IMR-90 (cell line): ENCODE measurements at places on chromosomes 12 and 14.

DNA sequence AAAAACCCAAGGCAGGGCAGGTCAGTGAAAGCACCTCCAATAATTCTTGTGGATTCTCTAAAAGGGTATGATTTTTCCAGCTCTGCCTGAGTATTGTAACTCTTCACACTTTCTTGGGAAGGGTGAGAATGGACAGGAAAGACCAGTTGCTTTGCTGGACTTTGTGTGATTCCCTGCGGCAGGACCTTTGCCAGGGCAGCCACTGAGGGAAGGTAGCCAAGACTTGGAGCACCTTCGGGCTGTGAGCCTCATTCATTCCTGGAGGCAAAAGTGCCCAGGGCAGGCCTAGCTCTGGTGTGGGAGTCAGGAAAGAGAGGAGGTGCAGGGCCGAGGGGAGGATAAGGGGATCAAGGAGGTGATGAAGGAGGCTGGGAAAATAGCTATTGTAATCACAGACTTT, 80.2 kb downstream of the VCPKMT start:
- no peak for DNase-seq
- no peak overlapping the region for H3K27ac ChIP-seq
- no peaks in the 10 kb centered on the region for H3K27me3 ChIP-seq

DNA sequence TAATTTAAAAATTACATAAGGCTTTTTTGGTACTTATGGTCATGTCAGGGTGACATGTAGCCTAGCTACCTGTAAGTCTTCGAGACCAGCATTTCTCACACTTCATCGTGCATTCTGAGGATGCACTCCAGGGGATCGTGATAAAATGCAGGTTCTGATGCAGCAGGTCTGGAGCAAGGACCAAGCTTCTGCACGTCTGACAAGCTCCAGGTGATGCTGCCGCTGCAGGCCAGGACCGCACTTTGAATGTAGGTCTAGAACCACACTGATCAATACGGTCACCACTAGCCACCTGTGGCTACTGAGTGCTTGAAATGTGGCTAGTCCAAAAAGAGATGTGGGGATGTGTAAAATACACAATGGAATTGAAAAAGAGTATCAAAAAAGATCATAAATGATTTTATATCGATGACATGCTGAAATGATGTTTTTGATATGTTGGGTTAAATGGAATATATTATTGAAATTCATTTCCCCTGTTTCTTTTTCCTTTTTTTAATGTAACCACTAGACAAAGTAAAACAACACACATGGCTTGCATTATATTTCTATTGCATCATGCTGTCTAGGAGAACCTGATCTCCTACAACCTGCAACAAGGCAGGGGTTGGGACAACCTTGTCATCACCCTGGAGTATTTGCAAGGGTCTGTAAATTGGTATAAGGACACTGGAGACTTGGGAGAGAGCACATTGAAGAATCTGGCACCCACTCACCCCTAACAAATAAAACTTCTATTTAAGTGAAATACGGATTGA, 142.4 kb downstream of the DPF3 start:
- peaks cover 7% of the 10 kb centered on the region for H3K4me1 ChIP-seq
- H3K4me3 ChIP-seq = no peak overlapping the region
- H3K36me3 ChIP-seq = peaks cover 3% of the 10 kb centered on the region; the same call in 1 of the 2 replicates

GRCh38 chr14:22978981-22979671, 3.2 kb downstream of the AJUBA start:
- H3K27me3 ChIP-seq = no peaks in the 10 kb centered on the region
- no peak for DNase-seq
- H3K27ac ChIP-seq = peak overlapping the region; percentile 81
- H3K4me1 ChIP-seq = peaks cover 41% of the 10 kb centered on the region

DNA sequence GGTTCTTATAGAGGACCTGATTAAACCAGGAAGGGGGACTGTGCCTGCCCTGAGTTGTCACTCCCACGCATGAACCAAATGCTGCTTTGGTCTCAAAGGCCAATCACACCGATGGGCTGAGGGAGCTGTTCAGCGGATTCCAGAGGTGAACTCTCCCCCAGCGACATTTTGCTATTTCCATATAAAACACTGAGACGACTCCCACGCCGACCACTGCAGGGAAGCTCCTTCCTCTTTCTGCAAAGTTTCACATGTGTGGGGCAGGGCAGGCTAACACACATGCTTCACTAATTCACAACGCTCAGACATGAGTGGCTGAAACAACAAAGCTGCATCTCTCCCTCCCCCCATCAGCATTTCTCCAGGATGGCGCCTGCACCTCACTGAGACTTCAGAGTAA, 37.8 kb upstream of the TMEM132D start:
- no peaks in the 10 kb centered on the region for H3K27me3 ChIP-seq
- H3K36me3 ChIP-seq = no peaks in the 10 kb centered on the region
- DNase-seq = no peak

DNA sequence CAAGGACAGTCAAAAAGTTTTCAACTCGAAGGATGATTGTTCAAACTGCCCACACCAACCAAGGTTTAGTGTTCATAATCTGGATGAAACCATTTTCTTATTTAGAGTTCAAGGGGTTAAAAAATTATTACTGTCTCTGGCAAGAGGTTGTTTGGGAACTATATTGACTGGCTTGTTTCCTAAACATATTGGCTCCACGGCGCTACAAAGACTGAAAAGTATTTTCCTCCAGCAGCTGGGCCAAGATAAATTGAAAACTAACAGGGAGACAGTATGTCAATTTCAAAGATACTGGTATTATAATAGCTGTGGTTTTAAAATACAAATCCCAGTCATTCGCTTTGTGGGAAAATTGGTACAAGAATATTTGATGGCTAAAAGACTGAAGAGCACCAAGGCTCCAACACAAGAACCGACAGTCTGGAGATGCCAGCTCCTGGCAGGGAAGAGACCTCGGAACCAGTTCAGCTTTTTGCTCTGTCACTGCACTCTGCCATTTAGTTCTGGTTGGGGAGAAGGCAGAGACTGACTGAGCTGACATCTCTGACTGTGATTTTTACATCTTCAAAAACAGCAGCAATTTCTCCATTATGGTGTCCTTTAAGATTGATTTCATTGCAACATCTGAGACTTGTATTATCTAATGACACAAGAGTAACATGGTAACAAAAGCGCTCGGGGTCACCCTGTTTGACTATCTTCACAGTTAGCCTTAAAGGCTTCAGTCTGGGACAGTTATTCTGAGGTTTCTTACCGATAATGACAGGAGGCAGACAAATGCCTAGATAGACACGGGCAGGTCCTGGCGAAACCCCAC, 62.0 kb downstream of the ST8SIA1 start:
- no peak overlapping the region for H3K4me3 ChIP-seq
- no peaks in the 10 kb centered on the region for H3K36me3 ChIP-seq
- no peak overlapping the region for H3K27ac ChIP-seq
- H3K27me3 ChIP-seq = no peaks in the 10 kb centered on the region
